ENCODE measurements at places on chromosomes 2 and 18.

DNA sequence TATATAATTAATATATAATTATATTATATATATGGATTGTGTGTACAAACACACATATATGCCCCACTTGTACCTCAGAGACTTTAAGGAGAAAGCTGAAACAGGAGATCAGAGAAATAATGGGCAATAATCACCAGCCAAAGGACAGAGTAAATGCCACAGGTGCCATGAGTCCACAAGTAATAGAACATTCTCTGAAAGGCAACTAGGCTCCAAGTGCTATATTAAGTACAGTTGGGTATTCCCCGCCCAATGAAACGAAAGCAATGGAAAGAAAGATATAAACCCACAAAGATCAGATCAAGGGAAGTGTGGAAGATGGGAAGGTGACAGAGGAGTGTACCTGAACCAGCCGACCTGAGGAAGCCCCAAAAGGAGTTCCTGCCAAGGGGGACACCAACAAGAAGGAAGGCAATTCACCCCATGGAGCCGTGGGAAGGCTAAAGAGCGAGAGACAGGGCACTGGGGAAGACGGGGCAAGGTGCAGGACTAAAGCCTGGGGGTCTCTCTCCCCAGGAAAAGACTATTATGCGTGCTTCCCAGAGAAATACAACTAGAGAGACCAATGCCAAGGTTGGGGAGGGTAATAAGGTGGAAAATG is 19.0 kb downstream of the DYM start:
- DNase-seq = peak; percentile 24

GRCh38 chr2:220961143-220961860 is 610.8 kb downstream of the EPHA4 start:
- DNase-seq = no peak

GRCh38 chr18:55268628-55269275 is 309.5 kb upstream of the CCDC68 start:
- DNase-seq = peak; percentile 25

DNA sequence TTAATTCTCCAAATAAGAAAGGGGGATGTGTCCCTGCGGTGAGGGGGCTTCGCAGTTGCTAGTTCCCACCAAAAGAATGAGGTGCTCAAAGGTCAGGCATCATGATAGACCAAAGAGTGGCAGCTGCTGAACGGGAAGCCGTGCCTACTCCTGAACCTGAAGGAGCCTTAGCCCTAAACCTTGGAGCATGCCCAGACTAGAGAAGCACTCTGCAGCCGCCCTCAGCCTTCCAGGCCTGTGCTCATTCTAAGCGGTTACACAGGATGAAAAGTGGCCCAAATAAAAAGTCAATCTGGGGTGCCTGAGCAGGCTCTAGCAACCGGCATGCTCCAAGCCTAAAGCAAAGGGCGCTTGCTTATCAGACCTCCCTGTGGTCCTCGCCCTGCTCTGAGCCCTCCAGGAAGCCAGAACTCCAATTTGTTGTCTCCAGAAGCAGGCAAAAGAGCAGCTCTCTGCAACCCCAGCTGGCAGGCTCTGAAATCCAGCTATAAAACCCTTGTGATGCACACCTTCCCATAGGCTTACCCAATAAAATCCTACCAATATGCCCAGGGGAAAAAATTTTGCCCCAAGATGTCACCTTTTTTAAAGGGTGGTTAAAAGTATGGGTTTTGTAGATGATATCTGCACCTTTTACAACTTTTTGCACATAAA is 17.5 kb downstream of the UXS1 start:
- DNase-seq = no peak

GRCh38 chr2:120344214-120344975 is 1.5 kb upstream of the INHBB start:
- DNase-seq = no peak

GRCh38 chr2:1026141-1026540 is 75.5 kb downstream of the SNTG2 start:
- no peak for DNase-seq

DNA sequence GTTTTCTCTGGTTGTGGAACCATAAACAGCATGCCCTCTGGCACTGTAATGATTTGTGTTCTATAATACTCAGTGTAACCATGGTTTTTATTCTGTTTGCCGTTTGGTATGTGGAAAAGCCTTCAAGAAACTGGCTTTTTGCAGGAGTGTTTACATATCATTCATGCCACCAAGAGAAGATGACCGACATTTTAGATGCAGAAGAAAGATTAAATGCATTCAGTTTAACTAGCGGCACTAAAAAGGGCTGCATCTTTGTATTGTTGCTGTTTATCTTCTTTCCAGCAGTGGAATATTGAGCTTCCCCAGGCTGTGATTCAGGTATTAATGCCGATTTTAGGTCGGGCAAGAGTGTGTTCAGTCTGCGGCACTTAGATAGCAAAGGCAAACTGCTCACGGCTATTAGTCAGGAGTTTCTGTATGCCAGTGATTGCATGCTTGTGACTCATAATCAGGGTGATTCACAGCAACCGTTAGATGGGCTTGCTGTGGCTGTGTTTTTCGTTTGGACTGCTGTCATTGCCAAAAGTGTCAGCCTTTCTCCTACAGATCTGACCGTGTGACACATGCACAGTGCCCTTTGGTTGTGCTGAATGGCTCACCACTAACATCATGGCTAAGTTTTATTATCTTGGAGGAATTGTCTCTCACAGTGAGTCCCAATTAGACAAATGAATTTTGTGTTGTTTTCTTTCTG is 479.7 kb downstream of the PARD3B start:
- no peak for DNase-seq

- DNase-seq = no peak
These were observed 146.1 kb upstream of the ZSWIM2 start for GRCh38 chr2:186995092-186995491.

GRCh38 chr2:46363535-46364170 is 66.4 kb downstream of the EPAS1 start:
- no peak for DNase-seq

DNA sequence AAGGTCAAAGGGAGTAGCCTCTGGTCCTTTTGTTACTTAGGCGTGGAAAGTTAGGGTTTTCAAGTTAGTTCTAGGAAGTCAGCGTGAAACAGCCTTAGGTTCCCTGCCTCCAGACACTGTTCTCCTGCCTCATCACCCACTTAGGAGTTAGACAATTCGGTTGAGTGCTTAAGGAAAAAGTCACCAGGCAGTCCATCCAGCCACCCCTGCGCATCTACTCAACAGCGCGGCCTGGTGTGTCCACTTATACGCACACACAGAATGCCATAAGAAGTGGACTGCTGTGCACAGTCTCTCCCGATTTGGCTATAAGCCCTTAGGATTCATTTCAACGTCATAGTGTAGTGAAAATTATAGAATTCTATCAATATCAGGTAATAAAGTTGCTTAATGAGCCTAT is 470.8 kb upstream of the TNP1 start:
- DNase-seq = no peak

GRCh38 chr18:28267878-28268625 is 91.1 kb upstream of the CDH2 start:
- DNase-seq = no peak

DNA sequence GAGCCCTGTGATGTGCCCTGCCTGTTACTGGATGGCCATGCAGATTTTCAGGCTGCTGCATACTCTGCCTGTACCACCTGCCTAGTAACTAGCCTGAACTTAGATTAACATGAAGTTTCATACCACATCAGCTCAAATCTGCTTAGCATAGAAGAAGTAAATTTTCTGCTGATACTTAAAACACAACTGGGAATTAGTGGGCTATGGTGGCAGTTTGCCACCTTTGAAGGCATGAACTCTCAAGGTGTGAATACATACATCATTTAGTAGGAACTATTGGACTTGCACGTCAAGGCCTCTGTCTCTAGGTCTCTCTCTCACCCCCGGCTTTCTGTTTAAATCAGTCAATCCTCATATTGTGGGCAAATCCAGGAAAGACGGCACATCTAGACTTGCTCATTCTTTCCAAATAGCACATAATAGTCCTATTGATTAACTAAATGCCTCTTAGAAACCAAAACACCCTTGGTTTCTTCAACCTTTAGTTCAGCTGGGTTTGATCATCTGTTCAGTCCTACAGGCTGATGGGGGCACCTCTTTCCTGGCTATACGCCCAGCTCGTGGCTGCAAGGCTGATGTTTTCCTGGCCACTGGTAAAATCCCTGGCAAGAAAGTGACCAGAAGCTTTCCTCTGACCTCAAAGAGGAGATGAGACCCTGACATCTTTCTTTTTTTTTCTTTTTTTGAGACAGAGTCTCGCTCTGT is 58.4 kb downstream of the ALPK2 start:
- DNase-seq = no peak

DNA sequence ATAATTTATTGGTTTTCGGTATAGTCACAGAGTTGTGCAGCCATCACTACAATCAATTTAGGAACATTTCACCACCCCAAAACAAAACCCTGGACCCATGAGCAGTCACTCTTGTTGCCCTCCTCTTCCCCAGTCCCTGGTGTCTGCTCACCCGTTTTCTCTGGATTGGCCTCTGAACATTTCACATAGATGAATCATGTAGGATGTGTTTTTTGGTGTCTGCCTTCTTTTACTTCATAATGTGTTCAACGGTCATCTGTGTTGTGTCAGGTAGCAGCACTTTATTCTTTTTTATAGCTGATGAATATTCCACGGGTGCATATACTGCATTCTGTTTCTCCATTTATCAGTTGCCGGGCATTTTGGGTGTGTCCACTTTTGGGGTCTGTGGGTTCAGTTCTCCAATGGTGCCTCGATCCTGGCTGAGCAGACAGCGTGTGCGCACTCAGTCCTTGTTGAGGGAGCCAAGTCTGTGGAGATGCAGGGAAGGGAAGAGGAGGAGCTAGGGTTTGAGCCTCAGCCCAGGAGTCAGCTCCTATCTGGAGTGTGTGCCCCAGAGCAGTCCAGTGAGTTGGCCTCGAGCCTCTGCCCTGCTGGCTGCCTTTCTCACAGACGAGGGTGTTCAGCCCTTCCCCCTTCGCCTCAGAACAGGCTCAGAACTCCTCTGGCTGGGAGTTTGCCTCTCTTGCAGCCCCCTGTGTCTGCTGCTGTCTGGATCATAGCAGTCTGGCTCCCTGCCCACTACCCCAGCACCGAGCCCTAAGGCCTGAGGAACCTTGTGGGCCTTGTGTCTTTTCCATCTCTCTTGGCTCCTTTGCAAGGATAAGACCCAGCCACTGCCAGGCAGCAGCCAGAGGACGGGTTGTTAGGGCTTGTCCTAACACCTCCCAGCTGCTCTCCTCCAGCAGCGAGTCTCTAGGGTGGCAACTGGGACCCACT is 18.0 kb downstream of the C2orf74 start:
- DNase-seq = no peak

DNA sequence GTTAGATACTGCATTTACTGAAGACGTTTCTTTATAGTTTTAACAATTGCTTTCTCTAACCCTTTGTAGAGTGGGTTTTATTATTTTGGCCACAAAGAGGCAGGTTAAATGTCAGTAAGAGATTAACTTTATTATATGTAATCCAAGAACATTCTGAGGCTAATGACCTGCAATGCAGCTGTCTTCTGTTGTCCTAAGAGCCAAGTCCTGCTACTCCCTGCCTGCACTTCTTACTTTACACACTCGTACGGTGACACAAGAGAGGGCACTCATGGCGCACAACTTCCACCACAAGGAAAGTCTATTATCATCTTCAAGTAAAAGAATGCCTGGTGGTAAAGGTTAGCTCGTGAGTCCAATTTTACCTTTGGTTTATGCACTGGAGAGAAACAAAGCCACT is 471.0 kb upstream of the HNMT start:
- no peak for DNase-seq

- peak; percentile 64 for DNase-seq
These were observed 44.3 kb upstream of the CAB39 start for GRCh38 chr2:230668184-230668938.

GRCh38 chr2:18440141-18440661 is 120.3 kb downstream of the RDH14 start:
- no peak for DNase-seq

- DNase-seq = no peak
These were observed 114.9 kb downstream of the GALNT13 start for GRCh38 chr2:153986488-153987229.

- DNase-seq = no peak
These were observed 1058.4 kb upstream of the ACVR2A start for GRCh38 chr2:146786396-146786795.

GRCh38 chr2:219820767-219821166 is 193.3 kb downstream of the SLC4A3 start:
- DNase-seq = no peak

Data from KBM-7 (cell line).